Stimulated activated CD4-positive, alpha-beta T cell treated with anti-CD3 and anti-CD28 coated beads, Interleukin-1b, Interleukin-23, amount 100 ng/mL, for 1 hour (primary cell): ENCODE measurements at places on chromosomes 12 and 14.

- DNase-seq, result no peak
These were observed 7.0 kb downstream of the NUBPL start for GRCh38 chr14:31568161-31568560.

DNA sequence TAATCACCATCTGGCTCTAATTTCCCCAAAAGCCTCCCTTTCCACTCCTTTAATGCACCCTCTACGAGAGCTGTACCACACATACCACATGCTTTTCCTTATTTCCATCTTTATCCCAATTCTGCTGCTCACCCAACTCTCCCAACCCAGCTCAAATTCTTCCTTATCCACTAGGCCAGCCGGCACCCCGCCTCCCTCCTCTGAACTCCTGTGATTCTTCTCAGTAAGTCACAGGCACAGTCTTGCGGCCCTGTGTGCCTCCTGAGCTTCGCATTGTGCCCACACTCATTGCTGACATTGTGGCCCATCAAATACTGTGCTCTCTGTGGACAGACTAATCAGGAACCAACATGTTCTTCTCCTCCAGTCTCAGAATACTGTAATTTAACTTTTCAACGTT, 45.4 kb downstream of the APPL2 start:
- no peak for DNase-seq

DNA sequence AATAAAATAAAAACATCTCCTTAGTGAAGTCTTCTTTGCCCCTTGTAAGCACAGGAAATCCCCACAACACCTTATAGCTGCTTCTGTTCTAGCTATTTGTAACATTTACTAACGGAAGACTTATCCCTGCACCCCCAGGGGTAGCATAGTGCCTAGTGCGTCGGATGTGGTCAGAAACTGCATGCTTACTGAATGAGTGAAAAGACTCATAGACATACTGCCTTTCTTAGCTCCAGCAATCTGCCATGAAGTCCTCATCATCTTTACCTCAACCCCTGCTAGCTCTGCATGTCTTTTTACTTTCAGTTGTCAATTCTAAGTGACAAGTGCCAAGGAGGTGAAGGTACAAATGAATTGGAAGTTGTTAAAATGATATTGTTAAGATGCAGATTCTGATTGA, 12.9 kb downstream of the RIOX1 start:
- DNase-seq, result no peak

DNA sequence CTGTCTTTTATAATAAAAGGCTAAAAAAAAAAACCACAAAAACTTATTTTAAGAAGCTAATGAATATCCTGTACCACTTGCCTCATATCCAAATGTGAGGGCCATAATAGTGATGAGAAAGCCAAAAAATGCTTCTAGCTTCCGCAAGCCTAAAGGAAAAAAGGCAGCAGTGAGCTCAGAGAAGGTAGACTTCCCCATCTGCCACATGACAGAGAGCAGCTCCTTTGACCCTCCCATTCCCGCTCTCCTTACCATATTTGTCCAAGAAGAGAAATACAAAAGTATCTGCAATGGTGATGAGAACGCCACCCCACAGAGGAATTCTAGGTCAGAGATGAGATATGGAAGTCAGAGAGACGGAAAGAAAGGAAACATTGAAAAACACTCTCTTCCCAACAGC, 27.1 kb downstream of the SLC11A2 start:
- DNase-seq, result no peak

DNA sequence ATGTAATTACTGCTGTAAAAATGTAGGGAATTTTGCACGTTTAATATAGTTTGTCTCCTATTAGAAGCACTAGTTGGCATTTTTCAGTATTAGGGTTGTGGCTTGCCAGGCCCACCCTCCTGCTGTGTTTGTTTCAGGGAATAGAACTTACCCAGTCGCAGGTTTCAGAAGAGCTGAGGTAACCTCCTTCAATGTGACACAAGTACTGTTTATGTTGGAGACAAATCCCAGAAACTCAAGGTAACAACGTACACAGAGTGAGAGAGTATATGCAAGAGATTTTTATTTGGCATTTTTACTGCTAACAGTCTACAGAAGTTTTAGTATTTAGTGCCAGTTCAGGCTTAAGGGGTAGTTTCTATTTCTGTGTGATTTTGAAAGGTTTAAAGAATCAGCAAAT, 284.3 kb downstream of the RAD51B start:
- DNase-seq, result no peak

GRCh38 chr14:27367345-27367744, 769.5 kb upstream of the NOVA1 start:
- DNase-seq, result no peak

DNA sequence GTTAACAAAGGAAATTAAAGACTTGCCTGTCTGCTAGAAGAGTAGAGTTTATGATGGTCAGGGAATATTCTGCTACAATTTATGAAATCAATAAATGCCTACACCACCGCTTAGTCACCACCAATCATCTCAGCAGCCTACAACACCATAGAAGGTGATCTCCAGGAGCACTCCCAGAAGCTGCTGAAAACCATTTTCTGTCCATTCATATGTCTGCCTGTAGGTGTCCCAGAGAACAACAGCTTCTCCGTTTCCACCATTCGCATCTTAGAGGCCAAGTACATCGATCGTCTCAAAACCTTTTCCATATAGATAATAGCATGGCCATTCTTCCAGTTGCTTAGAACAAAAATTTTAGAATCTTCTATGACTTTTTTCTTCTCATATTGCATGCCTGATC, 303.4 kb downstream of the KCNC2 start:
- DNase-seq, result no peak

GRCh38 chr14:77822741-77823140, 22.8 kb downstream of the ADCK1 start:
- no peak for DNase-seq

- no peak for DNase-seq
These were observed 340.2 kb downstream of the AEBP2 start for GRCh38 chr12:19779395-19780056.

DNA sequence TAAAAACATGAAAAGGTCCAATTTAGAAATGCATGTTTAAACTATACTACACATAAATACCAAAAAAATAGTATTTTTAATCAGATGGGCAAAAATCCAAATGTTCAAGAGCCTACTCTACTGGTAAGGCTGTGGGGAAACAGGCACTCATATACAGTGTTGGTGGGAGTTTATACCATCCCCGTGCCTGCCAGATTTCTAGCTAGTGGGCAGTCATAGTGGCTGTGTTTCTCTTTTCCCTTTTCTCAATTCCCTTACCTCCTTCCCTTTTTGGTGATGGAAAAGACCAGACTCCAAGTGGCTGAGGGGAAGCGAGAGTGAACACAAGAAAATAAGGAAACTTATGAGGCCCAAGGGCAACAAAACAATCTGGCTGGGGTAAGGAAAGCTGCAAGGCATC, 14.7 kb downstream of the ZNF641 start:
- no peak for DNase-seq

- no peak for DNase-seq
These were observed 39.8 kb upstream of the PTGDR start for GRCh38 chr14:52227619-52228222.

- no peak for DNase-seq
These were observed 274.2 kb downstream of the ETNK1 start for GRCh38 chr12:22899184-22899583.

DNA sequence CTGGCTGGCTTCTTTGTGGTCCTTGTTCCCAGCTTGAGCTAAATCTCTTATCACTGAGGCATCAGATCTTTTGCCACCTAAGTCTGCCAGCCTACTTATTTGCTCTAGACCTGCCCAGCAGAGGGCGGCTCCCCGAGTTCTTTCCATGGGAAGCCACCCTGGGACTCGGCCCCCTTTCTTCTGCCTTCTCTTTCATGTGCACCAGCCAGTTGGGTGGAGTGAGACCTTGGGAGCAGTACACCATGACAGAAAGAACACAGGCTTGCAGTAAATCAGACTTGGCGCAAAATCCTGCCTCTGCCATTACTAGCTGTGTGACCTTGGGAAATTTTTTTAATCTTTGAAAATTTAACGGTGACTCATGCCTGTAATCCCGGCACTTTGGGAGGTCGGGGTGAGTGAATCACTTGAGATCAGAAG, 7.4 kb downstream of the SMAGP start:
- no peak for DNase-seq

DNA sequence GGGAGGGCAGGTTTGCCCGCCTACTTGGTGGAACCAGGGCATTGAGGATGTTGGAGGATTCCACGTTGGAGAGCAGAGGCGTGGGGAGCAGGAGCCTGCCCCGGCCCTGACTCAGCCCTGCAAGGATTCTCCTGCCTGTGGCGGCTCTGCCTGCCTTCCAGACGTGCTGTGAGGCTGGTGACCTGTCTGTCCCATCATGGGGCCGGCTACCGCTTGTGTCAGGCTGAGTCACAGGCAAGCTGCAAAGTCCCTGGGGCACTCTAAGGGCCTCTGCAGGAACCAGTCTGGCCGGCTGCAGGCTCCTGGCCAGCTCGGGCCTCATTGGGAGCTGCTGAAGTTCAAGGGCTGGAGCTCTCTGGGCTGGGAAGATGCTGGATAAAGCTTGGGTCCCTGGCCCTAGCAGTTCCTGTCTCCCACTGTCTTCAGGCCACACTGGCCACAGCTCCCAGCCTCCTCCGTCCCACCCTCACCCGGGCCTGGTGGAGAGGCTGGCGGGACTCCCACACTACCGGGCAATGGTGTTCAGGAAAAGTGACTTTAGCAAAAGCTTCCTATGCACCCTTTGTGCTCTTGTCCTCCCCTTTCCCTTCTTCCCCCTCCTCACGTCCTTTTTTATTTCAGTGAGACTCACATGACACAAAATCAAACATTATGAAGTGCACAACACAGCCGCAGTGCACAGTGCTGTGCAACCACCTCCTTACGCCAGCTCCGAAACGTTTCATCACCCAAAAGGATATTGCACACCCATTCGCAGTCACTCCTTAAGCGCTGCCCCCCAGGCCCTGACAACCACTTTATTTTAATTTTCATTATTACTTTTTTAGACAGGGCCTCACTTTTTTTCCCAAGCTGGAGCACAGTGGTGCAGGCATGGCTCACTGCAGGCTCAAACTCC, 22.0 kb upstream of the ULK1 start:
- no peak for DNase-seq

- DNase-seq, result no peak
These were observed 40.6 kb upstream of the FKBP4 start for GRCh38 chr12:2754208-2754607.

DNA sequence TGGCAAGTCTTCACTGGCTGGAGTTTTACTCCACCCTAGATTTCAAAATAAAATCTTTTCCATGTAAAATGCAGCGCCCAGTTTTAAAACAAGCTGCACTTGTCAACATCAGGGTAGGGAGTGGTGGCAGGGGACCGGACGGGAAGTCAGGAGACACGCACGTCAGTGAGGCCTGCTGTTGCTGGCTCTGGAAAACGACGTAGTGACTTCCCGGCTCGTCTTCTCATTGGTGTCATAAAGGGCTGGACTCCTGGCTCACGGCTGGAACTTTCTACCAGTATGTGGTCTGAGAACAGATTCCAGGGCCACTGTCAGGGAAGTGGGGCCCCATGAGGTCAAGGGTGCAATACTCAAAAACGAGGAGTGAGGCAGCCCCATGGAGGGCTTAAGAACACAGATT, 64.2 kb upstream of the FOXN3 start:
- DNase-seq, result no peak

DNA sequence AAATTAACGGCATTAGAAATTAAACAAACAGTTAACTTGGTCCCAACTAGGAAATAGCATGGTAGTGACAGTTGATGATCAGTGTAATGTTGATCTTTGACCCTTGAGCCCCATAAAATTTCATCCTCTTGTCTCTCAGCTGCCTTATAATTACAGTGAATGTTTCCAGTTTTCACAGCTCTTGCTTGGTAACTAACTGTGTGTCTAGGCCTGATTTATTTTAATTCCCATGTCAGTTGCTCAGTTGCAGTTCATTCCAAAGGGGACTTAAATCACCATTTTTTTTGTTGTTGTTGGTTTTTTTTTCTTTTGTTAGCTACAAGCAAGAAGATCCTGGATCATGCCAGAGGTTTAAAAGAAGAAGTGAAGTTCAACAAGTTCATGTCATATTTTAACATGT, 1883.7 kb upstream of the FLRT2 start:
- no peak for DNase-seq

DNA sequence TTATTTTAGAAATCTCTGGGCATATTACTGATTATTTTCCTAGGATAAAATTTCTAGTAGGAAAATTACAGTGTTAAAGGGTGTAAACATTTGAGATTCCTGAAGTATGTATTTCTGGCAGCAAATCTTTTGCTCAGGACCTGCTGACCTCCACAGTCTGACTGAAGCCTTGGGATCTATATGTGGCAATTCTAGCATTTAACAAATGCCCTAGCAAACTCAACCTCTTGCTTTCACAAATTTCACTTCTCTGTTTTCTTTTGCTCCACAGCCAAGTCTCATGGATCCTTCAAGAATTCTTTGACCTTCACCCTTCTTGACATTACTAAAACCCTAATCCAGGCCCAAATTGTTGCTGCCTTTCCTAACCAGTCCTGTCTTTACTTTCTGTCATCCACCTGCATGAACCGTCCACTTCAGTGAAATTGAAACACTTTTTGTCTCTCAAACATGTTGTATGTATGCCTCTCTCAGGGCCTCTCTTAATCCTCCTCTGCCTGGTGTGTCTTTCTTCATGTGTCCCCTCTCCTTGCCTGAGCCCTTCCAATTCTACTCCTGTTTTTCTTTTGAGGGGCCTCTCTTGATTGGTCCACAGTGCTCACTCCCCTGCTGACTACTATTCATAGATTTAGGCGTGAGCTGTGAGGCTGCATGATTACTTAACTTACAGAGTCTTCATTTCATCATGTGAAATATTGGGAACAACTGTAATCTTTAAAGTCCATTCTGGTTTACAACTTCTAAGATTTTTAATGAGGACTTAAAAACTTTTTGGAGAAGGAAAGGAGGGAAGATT, 5.1 kb upstream of the DYRK4 start:
- no peak for DNase-seq

DNA sequence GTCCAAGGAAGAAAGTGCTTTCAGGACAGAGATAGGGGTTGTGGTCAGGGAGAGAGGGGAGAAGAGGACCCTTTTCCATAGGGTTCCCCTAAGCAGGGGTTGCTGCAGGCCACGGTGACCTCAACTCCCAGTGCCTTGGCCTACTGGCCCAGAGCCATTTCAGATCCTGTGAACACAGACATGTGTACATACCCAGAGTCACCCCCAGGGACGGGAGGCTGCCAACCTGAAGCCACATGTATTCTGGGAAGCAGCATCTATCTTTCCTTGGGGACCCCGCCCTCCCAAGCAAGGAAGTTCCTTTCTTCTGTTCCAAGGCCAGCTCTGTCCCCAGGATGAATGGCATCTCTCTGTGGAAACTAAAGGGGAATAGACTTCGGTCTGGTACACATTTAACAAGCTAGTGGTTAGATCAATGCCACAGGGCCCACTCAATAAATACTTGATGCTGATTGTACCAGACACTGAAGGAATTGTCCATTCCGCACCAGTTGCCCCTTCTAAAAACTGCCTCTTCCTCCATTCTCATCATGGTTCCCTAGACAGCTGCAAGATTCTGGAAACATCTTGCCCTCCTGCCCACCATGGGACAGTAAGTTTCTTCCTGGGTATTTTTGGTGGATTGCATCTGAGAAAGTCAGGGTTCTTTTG, 25.2 kb upstream of the DGLUCY start:
- no peak for DNase-seq

DNA sequence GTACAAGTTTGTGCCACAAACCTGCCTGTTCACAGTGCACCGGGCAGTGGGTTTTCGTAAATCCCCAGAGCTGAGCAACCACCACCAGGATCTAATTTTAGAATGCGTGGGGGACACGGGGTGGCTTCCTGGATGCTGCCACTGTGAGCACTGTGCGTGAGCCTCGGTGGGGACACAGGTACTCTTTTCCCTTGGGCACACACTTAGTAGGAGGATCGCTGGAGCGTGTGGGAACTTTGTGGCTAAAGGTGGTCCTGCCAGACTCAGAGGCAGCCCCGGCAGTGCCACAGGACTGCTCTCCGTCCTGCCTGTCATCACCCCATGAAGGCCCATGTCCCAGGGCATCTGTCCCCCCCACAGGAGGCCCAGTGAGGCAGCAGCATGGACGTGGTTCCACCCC, 21.1 kb downstream of the BTBD6 start:
- DNase-seq, result no peak
